ENCODE measurements at places on chromosomes 3 and 15.

DNA sequence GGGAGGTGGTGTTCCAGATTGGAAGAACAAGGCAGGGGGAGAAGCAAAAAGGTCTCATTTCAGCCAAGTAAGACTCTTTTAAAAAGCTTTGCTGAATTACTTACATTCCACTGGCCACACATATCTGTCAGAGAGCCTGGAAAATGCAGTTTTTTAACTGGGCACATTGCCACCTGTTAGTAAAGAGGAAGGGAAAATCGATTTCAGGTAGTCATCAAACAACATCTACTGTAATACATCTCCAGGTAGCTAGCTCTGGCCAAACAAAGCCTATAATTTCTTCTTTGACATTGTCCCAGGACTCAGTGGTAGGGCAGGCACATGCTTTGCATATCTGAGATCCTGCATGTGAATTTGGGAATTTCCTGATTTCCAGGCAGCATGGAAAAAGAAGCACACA lies 480.7 kb upstream of the SUCLG2 start:
- no peak for DNase-seq

GRCh38 chr3:88167704-88168103 lies 17.9 kb downstream of the C3orf38 start:
- no peak for DNase-seq

DNA sequence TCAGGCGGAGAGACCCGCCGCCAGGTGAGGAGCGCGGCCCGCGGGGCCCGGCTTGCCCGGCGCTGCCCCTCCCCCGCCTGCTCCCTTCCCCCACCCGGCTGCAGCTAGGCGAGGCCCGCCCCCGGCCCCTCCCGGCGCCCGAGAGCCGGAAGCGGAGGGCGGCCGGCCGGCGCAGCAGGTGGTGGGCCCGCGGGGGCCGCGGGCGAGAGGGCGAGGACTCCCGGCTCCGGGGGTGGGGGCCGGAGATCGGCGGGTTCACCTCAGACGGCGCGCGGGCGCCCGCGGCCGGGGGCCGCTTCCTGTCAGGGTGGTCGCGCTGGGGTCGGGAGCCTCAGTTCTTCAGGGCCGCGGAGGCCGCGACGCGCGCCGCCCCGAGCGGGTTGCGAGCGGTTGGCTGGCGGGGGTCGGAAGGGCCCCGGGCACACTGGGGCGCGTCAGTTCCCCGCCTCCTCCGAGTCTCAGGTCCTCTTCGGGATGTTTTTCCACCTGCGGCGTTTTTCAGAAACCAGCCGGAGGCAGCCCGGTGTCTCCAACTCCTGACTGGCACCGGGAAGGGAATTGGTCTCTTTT lies 395 bp downstream of the ZFAND6 start:
- DNase-seq, result no peak

DNA sequence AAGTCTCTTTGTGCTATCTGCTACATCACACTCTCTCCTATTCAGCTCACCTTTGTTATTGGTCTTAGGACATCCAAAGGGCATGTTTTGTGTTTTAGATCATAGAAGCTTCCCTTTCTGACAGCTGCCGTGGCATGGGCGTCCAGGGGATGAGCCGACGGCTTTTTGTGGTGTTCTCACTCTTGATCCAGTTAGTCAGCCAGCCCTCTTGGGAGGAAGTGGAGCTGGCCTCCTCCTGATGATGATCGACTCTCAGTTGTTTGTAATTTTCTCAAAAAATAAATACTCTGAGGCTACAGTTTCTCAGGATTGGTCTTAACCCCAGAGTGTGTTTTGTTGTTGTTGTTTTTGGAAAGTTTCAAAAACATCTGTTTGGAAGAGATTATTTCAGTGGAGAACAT lies 34.4 kb downstream of the BOC start:
- no peak for DNase-seq

- DNase-seq, result no peak
Measured at GRCh38 chr3:114714237-114714636, 420.4 kb downstream of the TIGIT start.
